ENCODE measurements at places on chromosomes 6 and 20.

- DNase-seq, result no peak
Measured at GRCh38 chr6:145187491-145188206, 547.7 kb downstream of the EPM2A start.

GRCh38 chr20:59386809-59387208 lies 86.4 kb downstream of the EDN3 start:
- no peak for DNase-seq

GRCh38 chr20:50425076-50425475 lies 85.1 kb upstream of the PTPN1 start:
- DNase-seq, result peak; percentile 49

- peak; percentile 97 for DNase-seq
Measured at GRCh38 chr20:63273635-63274380, 1.2 kb downstream of the ARFGAP1 start.

- no peak for DNase-seq
Measured at GRCh38 chr6:39947611-39948068, 13.4 kb upstream of the MOCS1 start.
